ENCODE measurements at places on chromosomes 13 and 19.

DNA sequence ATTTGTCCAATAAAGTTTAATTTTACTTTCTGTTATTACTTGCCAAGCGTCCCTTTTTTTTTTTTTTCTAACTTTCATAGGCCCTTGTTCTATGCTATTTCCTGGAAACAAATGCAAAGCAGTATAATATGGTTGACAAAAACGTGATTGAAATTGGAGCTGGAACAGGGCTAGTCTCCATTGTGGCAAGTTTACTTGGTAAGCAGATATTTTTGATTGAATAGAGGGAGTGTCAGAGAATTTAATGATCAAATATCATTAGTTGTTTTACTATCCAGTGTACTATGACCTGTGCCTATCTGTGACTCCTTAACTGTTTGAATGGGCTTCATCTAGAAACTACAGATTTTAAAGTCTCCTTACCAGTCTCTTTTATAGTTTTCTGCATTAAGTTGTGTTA is 46.7 kb downstream of the ERCC5 start:
- DNase-seq, result no peak

DNA sequence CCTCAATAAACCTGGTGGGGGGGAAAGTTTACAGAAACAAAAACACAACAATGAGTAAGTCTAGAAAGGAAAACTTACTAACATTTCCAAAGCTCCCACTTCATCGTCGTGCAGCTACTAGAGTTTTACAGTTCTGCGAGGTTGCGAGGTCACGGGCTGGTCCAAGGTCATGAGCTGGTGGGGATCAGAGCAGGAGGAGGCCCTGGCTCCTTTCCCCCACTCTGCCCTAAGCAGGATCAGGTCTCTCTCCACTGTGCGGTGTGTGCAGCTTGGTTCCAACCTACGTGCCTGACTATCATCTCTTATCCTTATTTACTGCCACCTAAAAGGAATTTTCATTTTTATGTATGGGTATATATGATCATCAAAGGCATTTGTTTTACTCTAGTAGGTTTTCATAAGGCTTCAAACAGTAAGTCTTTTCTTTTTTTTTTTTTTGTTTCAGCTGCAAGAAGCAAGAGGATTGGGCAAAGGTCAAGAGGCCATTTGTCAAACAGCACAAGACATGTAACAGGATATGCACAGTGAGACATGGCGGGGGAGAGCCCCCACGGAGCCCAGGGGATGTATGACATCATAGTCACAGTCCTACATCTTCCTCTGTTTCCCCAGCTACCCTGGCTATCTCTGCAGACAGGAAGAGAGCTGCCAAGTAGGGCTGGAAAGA is 76.6 kb upstream of the POMP start:
- DNase-seq, result no peak

- DNase-seq, result no peak
Measured at GRCh38 chr19:3132971-3133792, 2.7 kb upstream of the GNA15 start.

- no peak for DNase-seq
Measured at GRCh38 chr19:15919243-15919642, 15.1 kb downstream of the CYP4F11 start.

- DNase-seq, result no peak
Measured at GRCh38 chr19:51743405-51743804, 8.3 kb downstream of the FPR1 start.

DNA sequence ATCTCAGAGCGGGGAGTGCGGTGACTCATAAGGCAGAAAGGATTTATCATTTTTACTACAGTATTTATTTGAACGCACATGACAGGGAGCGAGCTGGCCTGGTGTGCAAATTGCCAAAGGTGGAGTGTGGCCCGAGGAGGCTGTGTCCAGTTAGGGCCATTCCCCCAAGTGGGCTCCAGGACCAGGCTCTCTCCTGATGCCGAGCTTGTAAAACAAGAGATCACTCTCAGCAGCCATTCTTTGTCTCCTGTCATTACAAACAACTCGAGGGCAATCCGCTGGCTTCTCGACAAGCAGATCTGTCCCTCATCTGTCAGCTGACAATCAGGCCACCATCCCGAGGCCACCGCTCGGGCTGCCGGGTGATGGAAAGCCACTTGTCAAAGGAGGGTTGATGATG is 418.9 kb downstream of the ZNF536 start:
- no peak for DNase-seq

DNA sequence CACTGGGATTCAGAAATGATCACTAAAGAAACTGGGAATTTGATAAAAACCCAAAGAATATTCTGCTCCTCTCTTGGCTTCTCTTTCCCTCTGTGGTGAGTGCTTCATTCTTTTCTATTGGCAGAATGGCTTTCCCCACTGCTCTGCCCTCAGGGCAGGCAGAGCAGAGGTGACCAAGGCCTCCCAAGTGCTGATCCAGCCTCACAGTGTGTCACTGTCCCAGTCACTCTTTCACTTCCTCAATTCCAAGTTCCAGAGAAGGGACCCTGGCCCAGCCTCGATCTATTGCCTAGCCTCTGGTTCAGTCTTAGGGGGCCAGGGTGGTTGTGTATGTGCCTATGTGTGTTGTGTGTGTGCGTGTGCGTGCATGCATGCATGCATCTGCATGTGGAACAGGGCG is 180.6 kb upstream of the TMTC4 start:
- no peak for DNase-seq

DNA sequence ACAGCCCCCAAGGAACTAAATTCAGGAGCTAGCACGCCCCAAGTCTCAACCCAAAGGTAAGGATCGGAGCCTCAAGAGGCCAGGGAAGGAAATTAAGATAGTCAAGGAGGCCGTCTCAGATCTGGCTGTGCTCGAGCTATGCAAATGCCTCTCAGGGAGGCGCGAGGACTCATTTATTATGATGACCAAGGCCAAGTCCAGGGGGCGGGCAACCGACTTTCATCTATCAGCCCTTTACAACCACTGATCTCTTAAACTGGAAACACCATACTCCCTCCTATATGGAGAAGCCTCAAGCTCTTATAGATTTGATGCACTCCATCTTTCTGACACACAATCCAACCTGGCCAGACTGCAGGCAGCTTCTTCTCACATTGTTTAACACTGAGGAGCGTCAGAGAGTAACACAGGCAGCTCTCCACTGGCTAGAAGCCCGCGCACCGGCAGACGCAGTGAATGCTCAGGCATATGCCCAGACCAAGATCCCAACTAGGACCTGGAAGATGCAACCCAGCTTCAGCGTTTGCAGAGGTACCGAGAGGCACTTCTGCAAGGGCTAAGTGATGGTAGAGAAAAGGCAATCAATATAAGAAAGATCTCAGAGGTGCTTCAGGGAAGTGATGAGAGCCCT is 9.6 kb upstream of the SLC15A1 start:
- DNase-seq, result no peak

- DNase-seq, result no peak
Measured at GRCh38 chr13:50543782-50544181, 299.7 kb downstream of the DLEU7 start.

GRCh38 chr19:30049846-30050667 is 108.0 kb downstream of the URI1 start:
- DNase-seq, result no peak

Measured in NCI-H187 (cell line).